Stimulated activated CD8-positive, alpha-beta memory T cell treated with anti-CD3 and anti-CD28 coated beads, Interleukin-2, amount 100 ng/mL, for 1 hour (primary cell): ENCODE measurements at places on chromosomes 7 and 10.

DNA sequence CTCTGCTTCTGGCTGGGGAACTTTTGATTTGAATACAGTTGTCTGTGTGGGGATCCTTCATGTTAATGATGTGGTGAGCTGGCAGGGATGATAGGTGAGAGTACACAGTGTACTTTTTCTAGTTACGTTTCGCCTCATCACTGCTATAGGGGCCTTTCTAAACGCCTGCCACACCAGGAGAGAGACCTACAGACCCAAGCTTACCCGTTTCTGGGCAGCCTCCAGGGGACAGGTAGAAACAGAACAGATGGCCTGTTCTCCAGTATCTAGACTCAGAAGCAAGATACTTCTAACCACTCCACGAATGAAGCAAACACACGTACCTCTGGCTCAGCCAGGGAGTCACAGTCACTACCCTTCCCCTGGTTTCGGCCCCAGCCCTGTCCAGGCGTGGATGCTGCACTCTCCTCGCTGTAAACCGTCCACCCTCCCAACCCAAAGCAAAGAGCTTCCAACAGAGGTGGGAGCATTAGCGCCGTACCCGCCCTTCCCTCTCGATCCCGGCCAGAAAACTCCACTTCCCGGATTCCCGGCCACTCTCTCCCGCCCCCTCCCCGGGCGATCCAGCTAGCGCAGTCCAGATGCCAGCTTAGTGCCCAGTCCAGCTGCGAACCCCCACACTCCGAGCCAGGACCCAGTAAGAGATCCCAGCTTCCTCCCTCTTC is 1.2 kb downstream of the CCDC6 start:
- no peak for DNase-seq

DNA sequence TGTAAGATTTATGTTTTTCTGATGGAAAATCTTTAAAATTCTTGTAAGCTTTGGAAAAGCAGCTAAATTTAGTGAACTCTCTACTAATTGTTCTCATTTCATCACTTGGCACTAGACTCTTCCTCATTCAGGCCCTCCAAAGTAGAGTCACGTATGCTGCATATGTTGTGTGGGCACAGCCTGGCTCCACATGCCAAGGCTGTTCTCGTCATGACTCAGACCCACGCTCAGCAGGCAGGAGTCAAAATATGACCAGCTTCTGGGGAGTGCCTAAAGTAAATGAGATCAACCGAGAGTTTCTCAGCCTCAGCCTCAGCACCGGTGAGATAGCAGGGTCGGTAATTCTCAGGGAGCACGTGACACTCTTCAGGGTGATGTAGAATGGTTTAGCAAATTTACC is 1672.9 kb downstream of the REEP3 start:
- DNase-seq = no peak

DNA sequence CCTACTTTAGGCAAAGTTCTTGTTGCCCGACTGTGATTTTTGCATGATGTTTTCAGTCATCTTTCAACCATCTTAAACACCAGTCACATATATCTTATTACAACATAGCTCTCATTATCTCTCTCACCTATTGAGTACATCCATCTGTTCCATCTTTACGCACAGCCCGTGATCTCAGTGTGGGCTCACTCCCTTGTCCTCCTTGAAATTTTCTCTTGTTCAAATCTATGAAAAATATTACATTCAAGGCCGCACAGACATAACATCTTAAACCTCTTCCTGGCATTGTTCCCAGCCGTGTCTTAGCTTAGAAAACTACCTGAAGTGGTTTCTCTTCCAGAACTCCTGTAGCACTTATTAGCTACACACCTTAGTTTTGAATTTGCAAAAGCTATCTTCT is 32.6 kb downstream of the NET1 start:
- no peak for DNase-seq

GRCh38 chr10:48430402-48430993 is 124.0 kb downstream of the MAPK8 start:
- no peak for DNase-seq

GRCh38 chr10:118911363-118911762 is 118.2 kb upstream of the NANOS1 start:
- no peak for DNase-seq

DNA sequence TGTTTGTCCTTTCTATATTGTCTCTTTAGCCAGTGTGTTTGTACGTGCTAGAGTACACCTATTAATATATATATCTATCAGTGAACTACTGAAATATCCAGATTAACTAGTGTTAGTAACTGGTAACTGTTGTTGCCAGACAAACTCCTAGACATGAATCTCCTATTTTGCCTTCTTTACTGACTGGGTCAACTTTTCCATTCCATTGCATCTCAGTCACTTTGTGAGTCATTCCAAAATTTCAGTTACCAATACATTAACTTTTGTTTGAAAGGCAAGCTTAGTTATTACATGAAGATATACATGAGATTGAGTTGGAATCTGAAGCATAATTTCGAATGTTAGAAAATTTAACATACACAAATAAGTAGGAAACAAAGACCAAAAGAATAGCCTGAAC is 51.4 kb downstream of the BTAF1 start:
- no peak for DNase-seq

GRCh38 chr10:122592161-122592560 is 31.6 kb downstream of the DMBT1 start:
- DNase-seq = no peak

GRCh38 chr7:150931199-150931869 is 46.8 kb downstream of the KCNH2 start:
- no peak for DNase-seq
